Cardiac muscle cell (in vitro differentiated cells and primary cell): ENCODE measurements at places on chromosomes 12 and 14.
A peak's percentile ranks its signal among the peaks of the same experiment; 100 is the strongest.

- DNase-seq = peak; percentile 25
Measured at GRCh38 chr12:90211017-90211416, 502.4 kb upstream of the ATP2B1 start.

DNA sequence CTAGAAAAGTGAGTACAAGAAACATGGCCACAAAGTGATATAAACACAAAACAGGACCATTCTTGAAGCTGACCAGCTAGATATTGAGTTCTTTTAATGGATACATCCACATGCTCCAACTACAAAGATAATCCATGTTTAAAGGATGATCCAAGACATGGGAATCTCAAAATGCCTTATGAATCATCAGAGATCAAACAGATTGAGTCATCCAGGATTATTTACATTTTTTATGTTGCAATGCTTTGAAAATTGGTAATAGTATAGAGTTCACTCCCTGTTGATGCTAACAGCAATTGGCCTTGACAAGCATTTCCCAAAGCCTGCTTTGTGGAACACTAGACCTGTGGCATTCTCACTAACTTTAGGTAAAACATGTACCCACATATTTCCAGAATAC, 293.0 kb upstream of the TBX3 start:
- no peak for DNase-seq

DNA sequence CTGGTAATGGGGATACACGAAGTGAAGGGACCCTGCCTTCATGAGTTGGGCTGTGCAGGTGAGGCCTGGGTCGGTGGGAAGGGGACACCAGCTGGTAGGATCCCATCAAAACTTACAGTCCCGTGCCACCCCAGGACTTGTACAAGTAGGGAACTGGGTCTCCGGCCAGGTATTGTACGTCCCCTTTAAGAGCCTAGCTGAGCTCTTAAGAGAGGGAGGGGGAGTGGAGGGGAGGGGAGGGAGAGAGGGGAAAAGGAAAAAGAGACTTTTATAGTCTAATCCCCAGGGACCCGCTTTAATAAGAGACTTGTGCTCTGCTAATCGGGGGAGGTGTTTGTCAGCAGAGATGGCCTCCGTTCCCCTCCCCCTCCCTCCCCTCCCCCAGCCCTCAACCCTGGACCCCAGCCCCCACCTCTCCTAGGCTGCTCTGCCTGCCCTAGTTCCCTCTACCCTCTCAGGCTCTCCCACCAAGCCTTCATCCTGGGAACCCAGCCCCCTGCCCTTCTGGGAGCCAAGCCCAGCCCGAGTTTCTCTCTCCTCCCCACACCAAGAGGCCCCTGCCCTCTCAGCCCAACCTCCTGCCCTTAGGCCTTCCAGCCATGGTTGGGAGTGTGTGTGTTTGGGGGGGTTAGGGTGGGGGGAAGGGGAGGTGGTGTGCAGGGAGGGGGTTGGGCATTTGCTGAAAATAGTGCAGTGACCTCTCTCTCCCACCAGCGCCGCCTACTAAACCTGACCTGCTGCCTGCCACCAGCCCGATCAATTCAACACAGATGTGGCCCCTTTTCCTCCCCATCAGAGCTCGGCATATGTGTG, 2.6 kb downstream of the GDF11 start:
- DNase-seq = peak; percentile 77

GRCh38 chr14:22979748-22980392, 2.5 kb downstream of the AJUBA start:
- DNase-seq = no peak

DNA sequence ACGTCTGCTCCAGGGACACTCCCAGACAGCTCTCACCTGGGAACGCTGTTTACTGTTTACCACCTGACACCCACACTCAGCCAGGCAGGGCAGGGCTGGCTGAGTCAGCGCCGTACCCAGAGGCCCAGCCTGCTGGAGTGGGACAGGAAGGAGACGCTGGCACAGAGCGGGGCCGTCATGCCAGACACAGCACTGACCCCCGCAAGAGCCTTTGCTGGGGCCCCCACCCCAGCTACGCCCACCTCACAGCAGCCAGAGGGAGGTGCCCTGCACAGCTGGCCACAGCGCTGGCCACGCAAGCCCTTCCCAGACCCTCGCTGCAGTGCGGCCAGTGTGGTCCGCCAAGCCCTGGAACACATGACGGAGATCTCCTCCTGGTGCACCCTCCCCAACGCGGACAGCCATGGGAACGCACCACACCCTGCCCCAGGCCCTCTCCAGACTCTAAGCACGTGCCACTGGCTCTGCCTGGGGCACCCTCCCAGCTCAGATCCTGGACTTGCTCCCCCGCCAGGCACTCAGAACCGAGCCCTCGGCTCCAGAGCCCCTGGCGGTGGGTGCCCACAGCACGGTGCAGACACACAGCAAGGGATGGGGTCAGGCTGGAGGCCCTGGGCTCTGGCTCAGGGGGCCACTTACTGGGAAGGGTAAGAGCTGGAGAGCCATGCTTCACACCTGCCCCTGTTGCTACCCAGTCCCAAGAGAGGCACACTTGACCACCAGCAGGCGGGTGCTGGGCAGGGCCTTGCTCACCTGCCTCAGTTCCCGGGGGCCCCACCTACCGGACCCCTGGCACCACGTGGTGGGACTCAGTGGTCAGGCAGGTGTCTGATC, 5.7 kb downstream of the AHNAK2 start:
- no peak for DNase-seq
